Central memory CD8-positive, alpha-beta T cell (primary cell): ENCODE measurements at places on chromosomes 5 and 9.

GRCh38 chr5:170917113-170917512 is 55.3 kb downstream of the RANBP17 start:
- no peak for DNase-seq

DNA sequence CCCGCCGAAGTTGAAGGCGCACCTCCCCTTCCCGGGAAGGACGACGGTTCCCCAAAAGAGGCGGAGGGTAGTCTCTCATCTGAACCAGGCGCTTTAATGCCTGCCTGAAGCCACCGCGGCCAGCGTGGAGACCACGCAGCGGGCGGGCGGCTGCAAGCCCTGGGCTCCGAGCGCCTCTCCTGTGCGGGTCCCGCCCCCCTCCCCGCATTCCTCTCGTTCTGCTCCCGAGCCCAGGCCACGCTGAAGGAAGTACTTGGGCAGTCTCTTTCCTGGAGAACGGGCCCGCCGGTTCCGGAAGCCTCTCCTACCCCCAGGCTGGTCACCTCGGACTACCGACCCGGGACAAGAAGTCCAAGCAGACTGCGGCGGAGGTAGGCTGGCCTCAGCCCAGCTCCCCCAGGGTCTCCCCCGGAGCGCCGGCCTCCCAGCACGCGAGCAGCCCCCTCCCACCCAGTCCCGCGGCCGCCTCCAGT is 571 bp downstream of the PPIC start:
- no peak for DNase-seq

DNA sequence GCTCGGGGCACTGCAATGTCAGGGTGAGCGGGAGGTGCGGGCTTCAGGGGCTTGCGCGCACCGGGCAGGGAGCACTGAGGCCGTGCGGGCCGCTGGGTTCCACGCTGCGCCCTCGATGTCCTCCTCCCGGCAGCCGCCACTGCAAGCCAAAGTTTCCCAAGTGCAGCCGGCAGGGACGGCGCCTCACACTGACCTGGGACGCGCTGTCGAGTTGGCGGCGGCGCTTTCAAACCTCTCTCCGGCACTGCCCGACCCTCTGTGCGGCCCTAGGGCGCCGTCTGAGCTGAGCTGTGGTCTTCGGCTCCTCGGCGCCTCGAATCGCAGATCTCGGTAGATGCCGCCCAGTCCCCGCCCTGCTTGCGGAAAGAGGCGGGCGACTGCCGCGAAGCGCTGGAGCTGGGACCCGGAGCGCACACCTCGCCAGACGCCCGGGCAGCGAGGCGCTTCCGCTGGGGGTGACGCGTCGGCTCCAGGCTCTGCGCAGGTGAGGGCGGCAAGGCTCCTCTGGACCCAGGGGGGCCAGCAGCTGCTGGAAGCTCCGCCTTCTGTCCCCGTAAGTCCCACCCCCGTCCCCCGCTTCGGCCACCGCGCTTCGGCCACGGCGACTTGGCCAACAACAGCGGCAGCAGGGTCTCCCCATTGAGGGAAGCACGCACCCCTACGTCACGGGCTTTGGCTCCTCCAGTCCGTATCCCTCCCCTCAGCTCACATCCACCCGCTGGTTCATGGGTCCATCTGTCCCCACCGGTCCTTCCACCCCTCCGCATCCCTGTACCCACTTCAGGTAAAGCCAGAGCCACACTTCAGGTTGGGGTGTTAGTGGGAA is at the start of gene ANKRD34B:
Gene ANKRD34B (minus strand): TSS at position 320 of the 826 bp plus-strand sequence. CDS start 10,261 bp downstream, outside the sequence.
- no peak for DNase-seq

GRCh38 chr5:132237141-132237540 is 9.5 kb upstream of the P4HA2 start:
- DNase-seq: no peak

DNA sequence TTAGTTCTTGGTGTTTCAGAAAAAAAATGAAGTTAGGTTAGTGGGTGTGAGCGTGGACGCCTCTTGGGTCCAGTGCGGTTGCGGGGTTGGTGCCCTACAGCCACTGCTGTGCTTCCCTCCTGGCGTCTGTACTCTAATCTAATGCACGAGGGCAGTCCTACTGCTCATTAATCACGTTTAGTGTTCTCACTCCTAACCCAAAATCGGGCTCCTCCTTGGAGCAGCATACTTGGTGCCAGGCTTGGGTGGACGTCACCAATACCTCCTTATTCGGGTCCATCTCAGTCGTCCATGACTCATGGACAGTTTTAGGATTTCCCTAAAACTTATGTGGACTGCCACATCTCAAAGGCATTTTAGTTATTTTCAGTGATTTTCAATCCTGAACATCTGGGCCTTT is 41.6 kb downstream of the TRIO start:
- no peak for DNase-seq

DNA sequence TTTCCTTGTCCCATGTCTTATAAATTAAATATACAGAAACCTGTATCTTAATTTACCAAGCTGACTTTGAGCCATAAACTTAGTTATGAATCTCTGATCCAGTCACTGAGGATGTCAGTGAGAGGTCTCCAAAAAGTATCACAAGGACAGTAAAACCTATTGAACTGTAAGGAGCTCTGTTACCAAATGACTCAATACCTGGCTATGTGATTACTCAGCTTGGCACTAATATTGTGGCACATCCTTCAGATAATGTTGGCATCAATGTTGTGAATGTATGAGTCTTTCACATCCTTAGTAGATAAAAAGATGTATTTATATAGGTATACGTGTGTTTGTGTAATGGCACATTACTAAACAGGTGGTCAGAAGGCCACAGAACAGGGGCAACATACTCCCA is 18.0 kb upstream of the CAPSL start:
- no peak for DNase-seq

GRCh38 chr9:14500705-14501104 is 186.8 kb upstream of the NFIB start:
- DNase-seq: no peak

GRCh38 chr9:75870450-75870849 is 20.0 kb upstream of the PCSK5 start:
- no peak for DNase-seq

- no peak for DNase-seq
Measured at GRCh38 chr5:38338455-38338854, 80.1 kb downstream of the EGFLAM start.

DNA sequence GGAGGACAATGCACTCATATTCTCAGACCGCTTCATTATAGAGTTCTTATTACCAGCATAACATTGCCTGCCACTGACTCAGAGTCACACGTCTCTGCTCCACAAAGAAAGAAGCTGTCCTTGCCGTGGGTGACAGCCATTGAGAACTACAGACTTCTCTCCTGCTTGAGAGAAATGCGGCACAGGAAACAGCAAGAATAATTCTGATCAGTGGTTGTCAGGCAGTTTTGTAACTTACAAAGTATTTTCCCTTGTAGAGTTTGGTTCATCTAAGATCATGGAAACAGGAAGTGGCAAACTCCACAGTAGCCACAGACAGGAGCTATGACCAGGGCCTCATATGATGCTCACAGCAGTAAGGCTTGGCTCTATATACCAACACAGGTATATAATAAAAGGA is 47.0 kb downstream of the KCNV2 start:
- DNase-seq: no peak

GRCh38 chr9:110078604-110079003 is 129.4 kb downstream of the C9orf152 start:
- DNase-seq: no peak

DNA sequence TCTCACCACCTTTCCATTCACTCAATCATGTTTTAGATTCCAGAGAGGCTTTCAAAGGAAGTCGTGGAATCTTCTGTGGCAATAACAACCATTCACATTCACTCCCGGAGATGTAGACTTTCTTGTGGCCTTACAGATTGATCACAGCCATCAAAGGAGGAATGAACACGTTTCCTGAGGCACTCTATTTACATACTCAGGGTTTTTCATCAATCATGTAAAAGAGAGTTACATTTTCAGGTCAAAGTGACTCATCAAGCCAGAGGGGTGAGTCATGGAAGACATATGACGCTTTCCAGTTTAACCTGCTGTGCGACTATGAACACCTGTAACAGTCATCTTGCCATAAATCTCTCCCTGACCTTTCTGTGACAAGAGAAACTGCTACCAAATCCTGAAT is 39.3 kb upstream of the RAD23B start:
- DNase-seq: no peak

DNA sequence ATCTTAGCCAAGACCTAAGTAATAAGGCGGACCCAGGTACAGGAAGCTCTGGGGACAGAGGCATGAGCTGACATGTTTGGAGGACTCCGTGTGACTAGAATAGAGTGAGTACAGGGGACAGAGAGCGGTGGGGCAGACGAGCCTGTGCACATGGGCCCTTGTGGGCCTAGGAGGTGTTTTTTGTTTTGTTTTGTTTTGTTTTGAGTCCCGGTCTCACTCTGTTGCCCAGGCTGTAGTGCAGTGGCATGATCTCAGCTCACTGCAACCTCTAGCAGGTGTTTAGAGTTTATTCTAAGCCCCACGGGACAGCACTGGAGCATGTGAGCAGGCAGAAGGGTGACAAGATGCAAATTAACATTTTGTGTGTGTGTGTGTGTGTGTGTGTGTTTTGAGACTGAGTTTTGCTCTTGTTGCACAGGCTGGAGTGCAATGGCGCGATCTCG is 3.1 kb upstream of the EEIG1 start:
- no peak for DNase-seq

GRCh38 chr9:114606597-114607207 is 4.4 kb upstream of the TMEM268 start:
- DNase-seq: no peak

DNA sequence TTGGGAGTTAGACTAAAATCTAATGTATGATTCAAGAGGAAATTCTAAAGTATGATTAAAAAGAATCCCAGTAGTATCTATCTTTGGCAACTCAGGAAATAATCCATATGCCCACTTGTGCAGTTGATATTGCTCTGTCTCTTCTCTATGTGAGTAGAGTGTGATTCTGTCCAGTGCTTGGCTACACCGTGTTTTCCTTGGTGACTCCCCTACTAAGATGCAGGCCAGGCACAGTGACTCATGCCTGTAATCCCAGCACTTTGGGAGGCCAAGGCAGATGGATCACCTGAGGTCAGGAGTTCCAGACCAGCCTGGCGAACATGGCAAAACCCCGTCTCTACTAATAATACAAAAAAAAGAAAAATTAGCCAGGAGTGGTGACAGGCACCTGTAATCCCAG is 495.4 kb downstream of the MAT2B start:
- no peak for DNase-seq

GRCh38 chr5:38197118-38197517 is 61.2 kb upstream of the EGFLAM start:
- DNase-seq: no peak

GRCh38 chr5:26669523-26669922 is 368.9 kb downstream of the CDH9 start:
- no peak for DNase-seq

DNA sequence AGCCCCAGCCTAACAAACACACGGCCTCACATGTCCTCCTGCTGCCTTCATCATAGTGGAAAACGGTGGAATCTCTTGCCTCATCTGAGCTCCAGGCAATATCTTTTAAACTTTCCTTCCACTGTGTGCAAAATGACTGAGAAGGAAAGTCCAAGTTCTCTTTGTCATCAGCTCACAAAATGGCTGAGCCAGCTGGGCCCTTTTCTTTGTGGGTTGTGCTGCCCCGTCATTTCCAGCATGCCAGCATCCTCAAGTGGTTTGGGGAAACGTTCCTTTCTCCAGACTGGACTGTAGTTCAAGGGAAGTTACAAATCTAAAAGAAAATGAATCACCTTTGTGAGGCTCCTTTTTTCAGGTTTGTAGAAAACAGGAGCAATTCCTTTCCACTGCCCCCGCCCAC is 171.1 kb upstream of the FSTL4 start:
- no peak for DNase-seq

- no peak for DNase-seq
Measured at GRCh38 chr5:62077387-62077786, 228.6 kb upstream of the KIF2A start.

- no peak for DNase-seq
Measured at GRCh38 chr9:14574173-14574572, 119.1 kb downstream of the ZDHHC21 start.

DNA sequence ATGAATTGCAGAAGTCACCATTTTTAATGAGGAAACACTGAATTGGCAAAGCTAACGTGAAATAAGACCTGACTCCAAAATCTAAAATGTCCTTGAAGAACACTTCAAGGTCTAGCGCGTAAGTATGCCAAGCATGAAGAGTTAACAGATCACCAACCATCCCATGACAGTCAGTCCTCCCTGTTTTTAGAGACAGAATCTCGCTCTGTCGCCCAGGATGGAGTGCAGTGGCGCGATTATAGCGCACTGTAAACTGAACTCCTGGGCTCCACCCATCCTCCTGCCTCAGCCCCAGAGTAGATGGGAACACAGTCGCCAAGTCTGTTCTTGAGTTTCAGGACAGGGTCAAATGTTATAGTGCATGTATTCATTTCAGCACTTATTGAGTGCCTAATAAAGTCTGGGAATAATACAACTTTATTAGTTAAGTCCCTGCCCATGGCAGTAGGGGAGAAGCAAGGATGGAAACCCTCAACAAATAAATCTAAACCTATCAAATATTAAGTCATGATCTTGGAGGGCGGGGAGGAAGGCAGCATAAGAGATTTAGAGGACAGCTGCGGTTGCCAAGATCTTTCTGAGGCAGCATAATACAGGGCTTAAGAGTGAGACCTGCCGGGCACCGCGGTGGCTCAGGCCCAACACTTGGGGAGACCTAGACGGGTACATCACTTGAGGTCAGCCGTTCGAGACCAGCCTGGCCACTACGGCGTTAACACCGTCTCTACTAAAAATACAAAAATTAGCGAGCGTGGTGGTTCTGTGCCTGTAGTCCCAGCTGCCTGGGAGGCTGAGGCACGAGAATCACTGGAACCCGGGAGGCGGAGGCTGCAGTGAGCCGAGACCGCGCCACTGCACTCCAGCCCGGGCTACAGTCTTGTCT is 1.1 kb downstream of the ATPSCKMT start:
- no peak for DNase-seq

DNA sequence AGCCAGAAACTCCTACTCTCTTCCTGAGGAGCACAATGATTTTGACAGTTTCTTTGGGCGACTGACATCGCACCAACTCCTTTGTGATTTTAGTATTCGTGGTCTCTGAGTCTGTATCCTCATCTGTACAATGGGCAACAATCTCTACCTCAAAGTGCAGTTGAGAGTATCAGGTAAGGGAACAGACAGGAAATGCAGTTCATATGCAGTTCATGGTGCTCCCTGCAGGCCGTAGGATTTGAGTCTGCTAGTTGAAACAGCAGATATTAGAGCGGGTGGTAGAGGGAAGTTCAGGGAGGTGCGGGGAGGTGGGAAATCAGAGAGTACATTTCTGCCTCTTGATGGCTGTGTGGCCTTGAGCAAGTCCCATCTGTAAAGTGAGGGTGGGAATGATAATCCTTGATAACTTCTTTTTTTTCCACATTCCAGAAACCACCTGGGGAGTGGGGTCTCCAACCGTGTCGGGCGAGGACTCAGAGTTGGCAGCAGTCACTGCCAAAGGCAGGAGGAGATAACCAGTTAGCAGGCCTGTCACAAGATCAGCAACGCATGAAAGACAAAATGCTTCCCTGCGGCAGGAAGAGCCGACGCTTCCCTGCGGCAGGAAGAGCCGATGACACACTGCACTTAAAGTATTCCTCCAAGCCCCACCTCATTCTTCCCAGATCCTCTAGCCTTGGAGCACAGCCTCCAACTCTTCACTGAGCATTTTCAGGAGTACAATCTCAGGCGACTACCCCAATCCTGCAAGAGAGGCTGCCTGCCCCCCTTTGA is 6.0 kb upstream of the NEK6 start:
- no peak for DNase-seq
